ENCODE measurements at places on chromosomes 5 and 9.

- DNase-seq: no peak
Measured at GRCh38 chr5:82364497-82364896, 86.3 kb upstream of the RPS23 start.

- no peak for DNase-seq
Measured at GRCh38 chr5:72465066-72465465, 42.1 kb downstream of the ZNF366 start.

GRCh38 chr5:96051401-96051830, 89.8 kb upstream of the ELL2 start:
- DNase-seq: no peak

- DNase-seq: no peak
Measured at GRCh38 chr5:38286002-38286401, 27.6 kb downstream of the EGFLAM start.

- no peak for DNase-seq
Measured at GRCh38 chr5:51882647-51883046, 499.4 kb downstream of the ISL1 start.

DNA sequence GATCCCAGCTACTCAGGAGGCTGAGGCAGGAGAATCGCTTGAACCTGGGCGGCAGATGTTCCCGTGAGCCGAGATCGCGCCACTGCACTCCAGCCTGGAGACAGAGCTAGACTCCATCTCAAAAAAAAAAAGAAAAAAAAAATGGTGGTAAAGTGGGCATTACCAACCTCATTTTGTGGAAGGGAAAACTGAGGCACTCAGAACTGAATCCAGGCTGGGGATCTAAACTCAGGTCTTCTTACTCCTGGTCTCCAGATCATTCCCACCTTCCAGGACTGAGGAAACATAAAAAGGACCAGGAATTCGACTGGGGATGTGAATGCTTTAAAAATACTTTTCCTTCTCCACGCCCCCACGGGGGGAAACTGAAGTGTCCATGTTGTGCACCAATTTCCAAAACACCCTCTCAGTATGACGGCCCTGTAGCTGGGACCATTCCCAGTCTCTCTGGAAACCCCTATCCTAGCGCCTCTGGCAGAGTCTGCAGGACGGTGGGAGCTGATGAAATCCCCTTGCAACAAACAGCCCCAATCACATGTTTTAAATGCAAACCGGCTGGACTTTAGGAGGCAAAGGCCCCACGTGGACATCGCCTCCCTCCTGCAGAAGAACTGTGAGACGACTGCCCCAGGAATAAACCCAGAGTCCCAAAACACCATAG, 8.9 kb upstream of the AKNA start:
- no peak for DNase-seq

Data from stimulated activated CD8-positive, alpha-beta memory T cell treated with anti-CD3 and anti-CD28 coated beads, Interleukin-7, amount 100 ng/mL, for 1 hour (primary cell).